CD4-positive, alpha-beta T cell treated with Interleukin-15 for 4 hours (primary cell): ENCODE measurements at places on chromosomes 12 and 14.

- DNase-seq: no peak
Measured at GRCh38 chr14:74684434-74684833, 28.4 kb downstream of the AREL1 start.

GRCh38 chr14:76138119-76138757 lies 13.5 kb upstream of the GPATCH2L start:
- DNase-seq: no peak

- DNase-seq: no peak
Measured at GRCh38 chr12:7151532-7151931, 21.4 kb downstream of the CLSTN3 start.

DNA sequence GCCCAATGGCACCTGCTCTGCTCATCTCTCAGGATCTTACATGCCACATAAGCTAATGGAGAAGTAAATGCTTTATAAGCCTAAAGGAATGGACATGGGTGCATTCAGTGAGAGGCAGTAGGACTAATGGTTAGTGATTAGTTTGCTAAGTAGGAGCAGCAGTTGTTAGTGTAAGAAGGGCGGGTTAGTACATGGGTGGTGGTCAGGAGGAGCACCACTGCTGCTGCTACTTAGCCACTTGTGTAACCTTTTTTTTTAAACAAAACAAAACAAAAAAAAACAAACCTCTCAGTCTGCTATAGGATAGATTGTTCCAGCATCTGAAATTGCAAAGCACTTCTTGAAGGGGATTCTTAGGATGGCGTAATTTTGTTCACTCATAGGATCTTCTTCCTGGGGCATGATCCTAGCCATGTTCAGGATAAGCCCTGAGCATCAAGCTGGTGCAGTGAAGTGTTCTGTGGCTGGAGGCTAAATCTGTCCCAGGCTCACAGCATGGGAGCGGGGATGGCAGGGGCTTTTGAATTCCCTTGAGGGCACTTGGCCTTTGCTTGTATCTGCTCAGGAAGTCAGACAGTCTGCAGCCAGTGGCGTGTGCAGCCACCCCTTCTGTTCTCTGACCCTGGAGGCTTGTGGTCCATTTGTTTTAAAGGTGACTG lies 63.6 kb downstream of the CHST11 start:
- no peak for DNase-seq

DNA sequence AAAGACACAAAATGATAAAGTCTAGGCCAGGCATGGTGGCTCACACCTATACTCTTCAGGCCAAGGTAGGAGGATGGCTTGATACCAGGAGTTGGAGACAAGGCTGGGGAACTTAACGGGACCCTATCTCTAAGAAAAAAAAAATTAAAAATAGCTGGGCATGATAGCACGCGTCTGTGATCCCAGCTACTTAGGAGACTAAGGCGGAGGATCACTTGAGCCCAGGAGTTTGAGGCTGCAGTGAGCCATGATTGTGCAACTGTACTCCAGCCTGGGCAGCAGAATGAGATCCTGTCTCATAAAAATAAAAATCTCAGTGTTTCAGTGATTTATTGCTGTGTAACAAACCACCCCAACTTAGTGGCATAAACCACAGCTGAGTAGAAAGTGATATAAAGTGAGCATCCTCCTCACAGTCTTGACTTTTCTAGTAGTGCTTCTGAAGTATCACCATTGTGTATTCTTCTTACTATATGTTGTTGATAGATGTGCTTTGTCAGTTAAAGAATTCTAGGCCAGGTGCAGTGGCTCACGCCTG lies 10.6 kb upstream of the ATF1 start:
- DNase-seq: no peak
